Uterus (tissue), 4 donors: ENCODE measurements at places on chromosomes 12 and 14. TPM values are rescaled to one million over a fixed set of nuclear protein-coding genes. Genes with fewer than 3 reads are reported as not detected.

- DNase-seq = no peak
Measured at GRCh38 chr14:20587489-20588154, at the start of gene RNASE11. Gene RNASE11, minus strand, starts transcription at chr14:20588001.

DNA sequence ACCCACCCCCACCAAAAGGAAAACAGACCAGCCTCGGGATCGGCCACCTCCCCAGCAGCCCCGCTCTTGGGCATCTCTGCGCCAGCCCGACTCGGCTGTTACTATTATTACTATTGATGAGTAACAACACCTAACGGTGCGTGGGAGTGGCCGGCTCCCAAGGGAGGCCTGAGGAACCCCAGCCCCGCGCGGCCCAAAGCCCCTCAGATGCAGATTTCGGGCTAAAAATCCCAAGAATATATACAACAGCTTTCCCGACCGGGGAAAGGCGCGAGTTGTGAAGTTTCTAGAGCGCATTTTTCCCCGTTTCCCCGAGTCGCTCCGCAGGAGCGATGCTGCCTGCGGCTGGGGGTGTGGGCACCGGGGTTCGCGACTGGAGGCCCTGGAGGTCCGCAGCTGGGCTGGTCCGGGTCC is 565 bp downstream of the NT5DC3 start:
- DNase-seq = peak; percentile 50

- DNase-seq = no peak
Measured at GRCh38 chr12:85016413-85016812, 19.7 kb downstream of the TSPAN19 start.

DNA sequence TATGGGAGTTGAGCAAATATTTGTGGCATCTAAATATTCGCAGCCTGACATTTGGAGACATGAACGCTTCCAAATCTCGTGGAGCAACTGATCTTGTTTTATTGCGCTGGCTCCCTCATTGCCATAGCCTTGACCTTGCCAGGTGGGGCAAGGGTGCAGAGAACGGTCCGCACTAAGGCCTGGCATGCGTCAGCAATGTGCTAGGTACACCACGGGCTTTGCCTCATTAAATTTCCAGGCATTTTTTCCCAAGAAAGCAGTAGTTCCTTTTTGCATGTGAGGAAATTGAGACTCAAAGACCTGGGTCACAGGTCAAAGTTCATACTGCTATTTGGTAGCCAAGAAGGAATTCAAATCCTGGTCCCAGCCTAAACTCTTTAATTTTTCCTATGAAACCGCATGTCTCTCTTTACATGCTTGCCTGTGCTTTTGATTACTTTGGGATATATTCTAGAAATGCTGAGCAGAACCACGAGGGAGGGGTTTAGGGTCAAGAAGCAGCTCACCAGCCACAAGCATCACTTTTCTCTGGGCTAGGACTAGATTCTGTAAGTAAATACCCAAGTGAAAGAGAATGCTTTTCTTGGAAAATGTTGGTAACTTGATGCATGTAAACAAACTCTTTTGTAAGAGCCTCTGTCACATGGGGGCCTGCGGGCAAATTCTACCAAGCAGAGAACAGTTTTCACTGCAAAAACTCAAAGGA is 891.6 kb downstream of the VRK1 start:
- DNase-seq = no peak

DNA sequence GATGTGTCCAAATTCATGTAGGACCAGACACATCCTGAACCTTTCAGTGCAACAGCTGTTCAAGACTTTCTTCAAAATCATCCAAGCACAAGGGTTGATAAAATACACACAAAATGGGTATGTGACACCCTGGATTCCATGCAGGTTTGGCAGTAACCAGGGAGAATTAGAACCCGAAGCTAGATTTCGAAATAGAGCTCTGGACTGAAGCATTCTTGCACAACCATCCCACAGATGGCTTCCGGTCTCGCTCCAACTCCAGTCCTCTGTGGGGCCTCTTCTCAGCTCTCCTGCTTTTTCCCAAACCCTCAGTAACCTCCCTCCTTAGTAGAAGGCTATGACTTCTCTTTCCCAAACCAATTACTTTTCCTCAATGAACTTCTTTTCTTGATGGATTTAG is 171.3 kb downstream of the TTC7B start:
- DNase-seq = peak; percentile 52

GRCh38 chr14:96039633-96040311 is 610 bp downstream of the C14orf132 start:
- DNase-seq = peak; percentile 34

DNA sequence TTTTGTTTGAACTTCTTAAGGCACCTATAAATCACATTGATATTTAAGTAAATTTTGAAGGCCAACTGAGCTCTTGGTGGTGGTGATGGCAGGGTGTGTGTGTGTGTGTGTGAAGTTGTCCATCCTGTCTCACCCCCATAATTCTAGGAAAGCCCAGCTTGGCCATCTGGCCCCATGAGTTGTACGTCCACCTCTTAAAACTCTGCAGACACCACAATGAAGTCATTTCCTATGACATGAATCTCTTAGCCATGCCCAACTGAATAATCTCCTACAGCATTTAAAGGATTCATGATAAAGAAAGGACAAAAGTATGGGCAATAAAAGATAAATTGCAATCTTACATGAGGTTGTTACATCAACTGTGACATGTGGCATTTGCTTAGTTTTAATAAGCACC is 123.4 kb downstream of the TTC7B start:
- no peak for DNase-seq

DNA sequence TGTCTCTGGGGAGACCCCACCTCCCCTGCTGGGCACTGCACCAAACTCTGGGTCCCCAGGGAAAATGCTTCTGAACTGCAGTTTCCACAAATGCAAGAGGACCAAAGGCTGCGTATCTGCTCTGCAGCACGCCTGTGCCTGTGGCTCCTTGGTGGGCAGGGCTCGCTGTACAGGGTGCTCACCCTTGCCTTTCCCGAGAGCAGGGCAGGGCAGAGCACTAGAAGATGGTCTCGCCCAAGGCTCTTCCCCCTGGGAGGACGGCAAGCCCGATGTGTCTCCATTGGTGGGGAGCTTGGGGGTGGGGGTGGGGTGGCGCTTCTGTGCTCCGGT is 175.3 kb upstream of the RTL1 start:
- DNase-seq = no peak

DNA sequence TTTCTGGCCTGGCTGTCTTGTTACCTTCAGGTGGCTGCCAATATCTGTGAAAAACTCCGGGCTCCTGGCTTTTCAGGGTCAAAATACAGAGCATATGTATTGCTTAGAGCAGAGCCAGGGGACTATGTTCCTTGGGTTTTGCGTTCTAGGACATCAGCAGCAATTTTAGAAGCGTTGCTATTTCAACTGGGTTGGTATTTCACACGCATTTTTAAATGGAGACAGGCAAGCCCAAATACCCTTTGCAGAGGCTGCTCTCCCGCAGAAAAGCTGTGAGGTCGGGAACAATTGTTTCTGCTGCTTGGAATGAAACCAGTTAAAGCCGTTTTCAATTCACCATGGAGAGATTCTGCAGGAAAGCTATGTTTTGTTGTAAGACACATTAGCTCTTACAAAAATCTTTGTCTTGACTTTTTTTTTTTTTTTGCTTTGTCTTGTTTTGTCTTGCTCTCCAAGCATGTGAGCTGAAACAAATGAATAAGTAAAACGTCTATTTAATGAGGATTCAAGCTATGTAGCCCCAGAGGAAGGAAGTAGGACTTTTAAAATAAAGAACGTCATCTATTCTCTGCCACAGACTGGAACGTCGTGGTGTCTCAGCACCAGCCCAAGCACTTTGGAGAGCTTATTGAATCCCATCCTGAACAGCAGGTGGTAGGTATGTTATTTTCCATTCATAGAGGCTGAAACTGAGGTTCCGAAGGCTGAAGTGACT is 181.0 kb upstream of the TBX3 start:
- no peak for DNase-seq

DNA sequence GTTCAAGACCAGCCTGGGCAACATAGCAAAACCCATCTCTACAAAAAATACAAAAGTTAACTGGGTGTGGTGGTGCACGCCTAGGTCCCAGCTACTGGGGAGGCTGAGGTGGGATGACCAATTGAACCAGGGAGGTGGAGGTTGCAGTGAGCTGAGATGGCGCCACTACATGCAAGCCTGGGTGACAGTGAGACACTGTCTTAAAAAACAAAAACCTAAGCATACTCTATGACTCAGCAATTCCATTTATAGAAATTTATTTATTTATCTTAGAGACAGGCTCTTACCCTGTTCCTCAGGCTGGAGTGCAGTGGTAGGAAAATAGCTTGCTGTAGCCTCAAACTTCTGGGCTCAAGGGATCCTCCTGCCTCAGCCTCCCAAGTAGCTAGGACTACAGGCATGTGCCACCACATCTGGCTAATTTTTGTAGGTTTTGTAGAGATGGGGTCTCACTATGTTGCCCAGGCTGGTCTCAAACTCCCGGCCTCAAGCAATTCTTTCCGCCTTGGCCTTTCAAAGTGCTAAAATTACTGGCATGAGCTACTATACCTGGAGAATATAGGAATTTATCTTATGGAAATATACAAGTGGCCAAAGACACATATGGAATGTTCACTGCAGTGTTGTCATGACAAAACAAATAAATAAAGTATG is 43.3 kb downstream of the NCKAP5L start:
- no peak for DNase-seq

- DNase-seq = no peak
Measured at GRCh38 chr12:118377021-118377883, 897 bp downstream of the SUDS3 start.

GRCh38 chr12:6273541-6274230 is 36.8 kb upstream of the PLEKHG6 start:
- peak; percentile 46 for DNase-seq

DNA sequence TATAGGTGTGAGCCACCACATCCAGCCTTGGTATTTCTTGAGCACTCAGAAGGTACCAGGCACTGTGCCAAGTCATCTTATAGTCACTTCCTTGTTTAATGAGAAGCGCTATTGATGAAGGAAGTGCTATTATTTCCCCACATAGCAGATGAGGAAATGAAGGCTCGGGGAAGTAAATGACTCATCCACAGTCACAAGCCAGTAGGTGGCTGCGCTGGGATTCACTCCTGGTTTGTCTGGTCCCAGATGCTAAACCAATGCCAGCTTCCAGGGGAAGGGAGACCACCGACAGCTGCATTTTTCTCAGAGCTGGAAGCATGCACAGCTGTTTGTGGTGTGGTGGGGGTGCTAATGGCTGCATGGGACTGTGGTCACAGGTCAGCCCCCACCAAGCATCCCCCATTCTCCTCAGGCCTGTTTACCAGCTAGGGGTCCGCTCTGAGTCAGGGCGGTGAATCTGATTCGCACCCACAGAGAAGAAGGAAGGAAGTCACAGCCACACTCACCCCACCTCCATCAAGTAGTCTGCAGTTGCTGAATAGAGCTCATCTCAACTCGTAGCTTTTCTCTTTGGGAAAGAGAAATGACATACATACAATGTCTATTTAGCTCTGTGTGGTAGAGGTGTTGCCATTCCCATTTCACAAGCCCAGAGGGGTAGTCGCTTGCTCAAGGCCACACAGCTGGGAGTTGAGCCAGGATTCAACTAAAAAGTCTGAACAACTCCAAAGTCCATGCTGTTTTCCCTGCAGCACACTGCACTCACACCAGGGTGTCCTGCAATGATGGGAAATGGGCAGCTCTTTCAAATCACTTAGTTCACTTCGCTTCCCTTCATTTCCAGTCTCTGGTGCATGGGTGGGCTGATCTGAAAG is 6.3 kb upstream of the LTBP2 start:
- no peak for DNase-seq

DNA sequence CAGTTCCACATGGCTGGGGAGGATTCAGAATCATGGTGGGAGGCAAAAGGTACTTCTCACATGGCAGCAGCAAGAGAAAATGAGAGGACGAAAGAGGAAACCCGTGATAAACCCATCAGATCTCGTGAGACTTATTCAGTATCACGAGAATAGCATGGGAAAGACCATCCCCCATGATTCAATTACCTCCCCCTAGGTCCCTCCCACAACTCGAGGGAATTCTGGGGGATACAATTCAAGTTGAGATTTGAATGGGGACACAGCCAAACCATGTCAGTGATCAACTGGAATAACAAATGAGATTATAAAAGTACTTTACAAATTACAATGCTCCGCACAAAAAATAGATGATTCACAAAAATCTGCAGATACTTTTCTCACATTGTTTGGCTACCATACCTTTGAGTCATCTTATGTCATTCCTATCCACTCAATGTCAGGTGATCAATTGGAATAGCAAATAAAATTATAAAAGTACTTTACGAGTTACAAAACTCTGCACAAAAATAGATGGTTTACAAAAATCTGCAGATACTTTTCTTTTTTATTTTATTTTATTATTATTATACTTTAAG is 338.9 kb downstream of the C12orf50 start:
- DNase-seq = no peak

DNA sequence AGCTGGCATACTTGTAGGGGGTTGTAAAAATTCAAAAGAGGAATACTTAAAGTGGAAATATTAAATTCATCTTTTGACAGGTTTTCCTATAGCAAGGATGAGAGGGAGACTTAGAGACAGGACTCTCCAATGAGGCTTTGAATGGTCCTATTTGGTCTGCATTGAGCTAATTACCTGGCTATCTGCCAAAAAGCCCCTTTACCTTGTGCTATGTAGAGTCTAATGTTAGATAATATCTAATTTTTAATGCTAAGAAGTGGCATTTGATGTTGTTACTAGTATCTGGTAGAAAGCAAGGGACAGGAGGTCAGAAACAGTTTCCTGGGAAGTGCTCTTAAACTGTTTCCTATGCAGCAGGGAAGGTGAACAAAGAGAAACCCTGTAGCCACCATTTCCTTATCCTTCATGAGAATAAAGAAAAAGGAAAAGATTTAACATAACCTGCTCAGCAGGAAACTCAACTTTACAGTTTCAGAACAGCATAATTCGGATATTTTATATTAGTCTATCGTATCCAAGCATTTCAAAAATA is 550.0 kb downstream of the SOX5 start:
- DNase-seq = no peak

DNA sequence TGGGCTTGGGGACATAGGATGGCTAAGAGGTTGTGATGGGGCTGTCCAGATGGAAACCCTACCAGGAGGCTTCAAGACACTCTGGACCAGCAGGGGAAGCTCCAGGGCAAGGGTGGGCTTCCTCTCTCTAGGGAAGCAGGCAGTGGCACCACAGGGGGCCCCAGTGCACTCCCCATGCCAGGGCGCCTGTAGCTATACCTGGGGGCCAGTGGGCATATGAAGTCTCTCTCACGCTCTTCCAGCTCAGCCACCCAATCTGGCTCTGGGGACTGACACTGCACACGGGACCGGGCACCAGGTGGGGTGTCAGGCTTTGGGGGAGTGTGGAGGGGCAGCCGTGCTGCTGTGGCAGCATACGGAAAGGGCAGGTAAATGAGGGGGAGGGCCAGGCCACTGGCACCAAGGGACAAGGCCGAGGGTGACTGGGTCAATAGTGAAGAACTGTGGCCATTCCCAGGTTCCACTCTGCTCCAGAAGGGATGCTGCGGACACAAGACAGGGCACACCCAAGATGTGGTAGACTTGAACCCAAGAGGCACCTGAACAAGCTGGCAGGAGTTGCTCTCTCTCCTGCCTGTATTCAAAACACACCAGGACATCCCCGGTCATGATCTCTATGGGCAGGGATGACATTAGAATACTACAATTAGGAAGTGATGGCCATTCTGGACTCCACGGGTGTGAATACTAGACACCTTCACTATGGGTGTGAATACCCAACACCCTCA is 27.5 kb downstream of the RFLNA start:
- DNase-seq = no peak

KRT86 gene
- total RNA-seq = not detected

DACT1 gene
- 5.9 TPM for total RNA-seq

TMPRSS12 gene
- not detected for total RNA-seq

GPHN gene
- total RNA-seq = 22.9 TPM

OAS2 gene
- total RNA-seq = 0.59 TPM

SERPINA5 gene
- total RNA-seq = 4.1 TPM

TTC6 gene
- not detected for total RNA-seq

PMCH gene
- total RNA-seq = not detected
